ENCODE measurements at places on chromosomes 1 and 21. TPM values are rescaled to one million over a fixed set of nuclear protein-coding genes. Genes with fewer than 3 reads are reported as not detected.

GRCh38 chr1:219020846-219021245 is 152.8 kb upstream of the LYPLAL1 start:
- DNase-seq = no peak

- no peak for DNase-seq
Observed at GRCh38 chr1:8232036-8232757, 85.7 kb upstream of the SLC45A1 start.

DNA sequence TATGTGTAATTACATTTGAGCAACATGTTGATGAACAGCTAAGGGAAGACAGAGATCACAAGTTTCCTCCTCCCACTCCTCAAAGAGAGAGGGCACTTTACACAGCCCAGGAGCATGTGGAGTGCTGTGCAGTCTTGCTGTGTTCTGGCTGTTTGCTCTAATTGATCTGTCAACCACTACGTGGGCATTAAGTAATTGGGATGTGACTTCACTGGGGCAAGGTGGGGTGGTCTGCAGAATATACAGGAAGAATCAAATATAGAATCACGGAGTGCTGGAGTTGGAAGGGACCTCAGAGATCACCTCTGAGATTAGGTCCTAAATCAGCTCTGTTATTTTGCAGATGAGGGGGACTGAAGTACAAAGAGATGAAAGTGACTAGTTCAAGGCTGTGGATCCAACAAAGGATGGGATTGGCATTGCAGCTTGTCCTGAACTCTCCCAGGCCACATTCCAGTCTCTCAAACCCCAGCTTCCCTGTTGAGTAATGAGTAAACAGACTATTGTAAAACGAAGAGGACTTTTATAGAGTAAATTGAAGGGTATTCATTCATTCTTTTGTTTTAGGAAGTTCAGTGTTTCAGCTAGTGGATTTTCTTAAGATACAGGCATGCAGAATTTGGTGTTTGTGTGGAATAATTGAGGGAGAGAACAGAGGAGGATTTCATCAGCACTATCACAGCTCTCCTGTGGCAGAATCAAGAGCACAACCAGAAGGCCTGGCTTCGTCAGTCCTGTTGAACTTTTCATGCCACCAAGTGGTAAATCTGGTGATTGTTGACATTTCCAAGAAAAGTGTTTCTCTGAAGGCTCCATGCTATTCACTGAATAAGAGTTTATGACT is 22.4 kb downstream of the NOS1AP start:
- DNase-seq = no peak

GRCh38 chr1:201702936-201703335 is 126.0 kb upstream of the IPO9 start:
- no peak for DNase-seq

GRCh38 chr1:80640978-80641377 is 1159.8 kb upstream of the ADGRL2 start:
- no peak for DNase-seq

DNA sequence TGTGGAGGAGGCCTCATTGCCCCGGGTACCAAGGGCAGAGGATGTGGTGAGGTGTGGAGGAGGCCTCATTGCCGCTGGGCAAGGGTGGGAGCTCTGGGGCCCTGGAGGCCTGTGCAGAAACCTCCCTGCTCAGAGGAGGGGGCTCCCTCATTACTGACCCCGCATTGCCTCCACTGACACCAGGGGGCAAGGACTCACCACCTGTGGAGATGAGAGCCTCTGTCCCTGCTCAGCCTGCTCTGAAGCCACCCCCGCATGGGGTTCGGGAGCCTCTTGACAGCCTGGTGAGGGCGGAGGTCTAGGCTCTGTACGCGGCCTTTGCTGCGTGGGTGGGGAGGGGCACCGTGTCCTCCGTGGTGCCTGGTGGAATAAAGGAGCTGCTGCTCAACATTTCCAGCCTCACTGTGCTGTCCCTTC is 95.0 kb upstream of the COL6A1 start:
- no peak for DNase-seq

DNA sequence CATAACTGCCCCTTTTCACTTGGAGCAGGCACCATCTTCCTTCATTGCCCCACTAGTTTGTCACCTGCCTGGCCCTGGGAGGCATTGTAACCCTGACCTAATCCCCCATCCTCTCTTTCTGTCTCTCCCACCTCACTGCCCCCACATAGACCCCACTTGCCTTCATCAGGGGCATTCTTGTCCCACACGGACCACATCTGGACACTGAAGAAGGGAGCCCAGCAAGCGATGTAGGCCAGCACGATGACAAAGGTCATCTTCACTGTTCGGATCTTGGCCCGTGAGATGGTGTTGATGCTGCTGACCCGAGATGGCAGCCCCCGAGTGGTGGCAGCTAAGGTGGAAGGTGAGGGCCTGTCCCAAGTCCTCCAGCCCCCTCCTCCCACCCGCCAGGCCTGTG is 1.4 kb downstream of the AVPR1B start:
- no peak for DNase-seq

DNA sequence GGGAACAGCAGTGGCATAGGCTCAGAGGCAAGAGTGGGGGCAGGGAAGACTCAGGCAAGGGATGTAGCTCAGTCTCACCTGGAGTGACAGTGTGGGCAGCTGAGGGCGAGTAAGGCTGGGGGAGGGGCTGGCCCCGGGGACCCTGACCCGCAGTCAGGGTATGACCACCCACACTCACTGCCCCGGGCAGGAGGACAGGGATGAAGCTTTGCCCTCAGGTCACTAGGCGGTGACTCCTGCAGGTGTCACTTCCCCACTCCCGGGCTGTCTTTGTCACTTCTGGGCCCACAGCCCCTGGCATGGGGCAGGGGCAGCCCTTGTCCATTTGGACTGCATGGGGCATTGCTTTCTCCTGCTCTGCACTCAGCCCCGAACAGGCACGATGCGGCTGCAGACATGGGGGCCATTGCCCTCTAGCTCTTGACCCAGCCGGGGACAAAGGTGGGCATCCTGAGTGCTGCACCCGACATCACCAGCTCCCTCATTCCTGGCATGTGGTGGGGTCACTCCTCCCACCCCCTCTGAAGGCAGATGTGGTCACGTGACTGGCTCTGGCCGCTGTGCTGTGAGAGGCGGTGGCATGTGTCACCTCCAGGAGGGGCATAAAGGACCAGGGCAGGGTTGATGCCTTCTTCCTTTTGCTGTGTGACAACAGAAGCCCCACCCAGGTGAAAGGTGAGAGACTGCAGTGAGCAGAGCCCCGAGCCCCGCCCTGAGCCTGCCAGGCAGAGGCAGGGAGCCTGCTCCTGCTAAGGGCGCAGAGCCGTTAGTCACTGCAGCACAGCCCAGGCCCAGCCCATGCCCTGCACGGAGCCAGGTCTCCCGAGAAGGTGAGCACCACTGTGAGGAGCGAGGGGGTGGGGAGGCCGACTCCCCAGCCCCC is 66.0 kb downstream of the MATN1 start:
- DNase-seq = no peak

DNA sequence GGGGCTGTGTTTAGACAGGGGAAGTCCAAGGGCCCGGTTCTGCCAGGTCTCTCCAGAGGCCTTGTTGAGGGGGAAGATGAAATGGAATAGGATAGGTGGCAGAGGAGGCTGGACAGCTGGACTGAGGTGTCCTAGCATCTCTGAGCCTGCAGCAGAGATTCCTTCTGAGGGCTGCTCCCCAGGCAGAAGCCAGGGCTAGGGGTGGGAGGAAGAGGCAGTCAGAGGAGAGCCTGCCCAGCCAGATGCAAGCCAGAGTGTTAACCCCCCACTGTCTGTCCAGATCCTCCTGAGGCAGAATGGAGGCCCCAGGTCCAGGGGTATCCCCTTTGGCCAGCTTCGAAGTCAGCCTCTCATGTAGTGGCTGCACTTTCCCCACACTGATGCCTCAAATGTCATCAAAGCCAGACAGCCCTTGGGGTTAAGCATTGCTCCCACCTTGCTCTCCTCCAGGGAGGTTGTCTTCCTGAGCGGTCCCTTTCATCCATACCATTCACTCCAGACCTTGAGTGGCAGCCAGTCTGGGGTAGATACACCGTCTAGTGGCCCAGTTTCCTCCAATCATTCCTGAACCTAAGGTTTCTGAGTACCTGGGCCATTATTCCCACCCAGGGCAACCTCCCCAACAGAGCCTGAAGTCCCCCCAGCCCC is 1.7 kb downstream of the CSF1 start:
- DNase-seq = no peak

DNA sequence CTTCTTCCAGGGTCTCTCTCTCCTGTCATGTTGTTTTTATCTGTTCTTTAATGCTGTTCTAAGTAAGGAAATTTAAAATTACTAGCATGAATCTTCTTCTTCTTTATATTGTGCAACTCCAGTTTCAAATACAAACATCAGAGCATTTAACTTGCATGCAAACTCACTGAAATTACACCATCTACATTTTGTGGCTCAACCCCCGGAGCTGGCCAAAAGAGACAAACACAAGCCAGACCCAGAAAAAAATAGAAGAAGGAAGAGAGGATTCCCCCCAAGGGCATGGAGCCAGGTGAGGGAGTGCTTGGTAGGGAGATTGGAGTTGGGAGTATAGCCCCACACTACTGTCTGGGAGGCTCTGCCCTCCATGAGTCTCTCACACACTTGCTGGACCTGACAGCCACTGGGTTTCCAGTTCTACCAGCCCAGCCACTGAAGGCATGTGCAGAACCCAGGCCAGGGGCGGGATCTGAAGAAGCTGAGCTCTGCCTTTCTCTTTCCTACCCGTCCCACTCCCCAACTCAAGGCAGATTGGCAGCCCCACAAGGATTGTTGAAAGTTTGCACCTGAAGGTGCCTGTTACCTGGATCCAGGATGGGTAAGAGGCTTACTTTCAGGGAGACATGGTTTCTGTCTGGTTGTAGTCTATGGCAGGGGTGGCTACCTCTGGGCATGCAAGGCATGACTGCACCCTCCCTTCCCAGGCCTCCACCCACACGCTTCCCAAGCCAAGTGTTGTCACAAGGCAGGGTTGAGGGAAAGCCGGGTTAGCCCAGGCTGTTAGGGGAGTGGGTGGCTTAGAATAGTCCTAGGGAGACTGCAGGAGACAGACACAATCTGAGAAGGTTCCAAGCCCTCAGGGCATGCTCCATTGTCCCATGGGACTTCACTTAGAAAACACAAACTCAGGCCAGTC is 297.2 kb downstream of the TGFB2 start:
- DNase-seq = no peak

The RNF19B gene
- 7.6 TPM for polyA plus RNA-seq

The OR2M3 gene
- not detected for polyA plus RNA-seq

The GBP3 gene
- not detected for polyA plus RNA-seq

The ZBTB18 gene
- polyA plus RNA-seq = 112 TPM

The RCSD1 gene
- polyA plus RNA-seq = 43.3 TPM

The CITED4 gene
- 0.91 TPM for polyA plus RNA-seq
